GM12864 (cell line): ENCODE measurements at places on chromosomes 7 and 10.

DNA sequence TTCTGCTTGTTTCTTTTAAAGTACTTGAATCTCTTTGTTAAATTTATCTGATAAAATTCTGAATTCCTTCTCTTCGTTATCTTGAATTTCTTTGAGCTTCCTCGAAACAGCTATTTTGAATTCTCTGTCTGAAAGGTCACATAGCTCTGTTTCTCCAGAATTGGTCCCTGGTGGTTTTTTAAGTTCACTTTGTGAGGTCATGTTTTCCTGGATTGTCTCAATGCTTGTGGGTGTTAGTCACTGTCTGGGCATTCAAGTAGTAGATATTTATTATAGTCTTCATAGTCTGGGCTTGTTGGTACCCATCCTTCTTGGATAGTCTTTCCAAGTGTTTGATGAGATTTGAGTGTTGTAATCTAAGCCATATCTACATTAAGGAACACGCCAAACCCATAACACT, 1060.6 kb downstream of the LRMDA start:
- no peak for DNase-seq

DNA sequence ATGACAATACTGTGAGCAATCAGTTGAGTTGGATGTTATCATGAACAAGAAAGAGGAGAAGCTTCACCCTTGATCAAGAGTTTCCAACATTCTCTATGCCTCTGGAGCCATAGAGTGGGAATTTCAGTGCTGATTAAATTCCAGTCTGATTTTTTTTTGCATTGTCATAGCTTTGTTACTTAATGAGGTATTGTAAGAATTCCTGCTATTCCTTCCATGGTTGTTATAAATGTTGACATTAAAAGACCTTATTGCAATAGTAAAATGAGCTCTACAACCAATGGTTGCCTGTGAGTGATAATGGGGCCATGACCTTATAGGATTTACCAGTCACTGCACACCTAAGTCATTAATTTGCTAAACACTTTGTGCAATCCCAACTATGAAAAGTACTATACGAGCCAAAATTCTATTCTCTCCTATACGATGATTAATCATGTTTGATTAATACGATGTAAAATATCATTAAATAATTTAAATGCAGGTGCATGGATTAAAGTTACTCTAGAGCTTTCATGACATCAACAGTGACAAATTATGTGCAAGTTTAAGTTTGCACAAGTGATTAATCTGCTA, 353.2 kb upstream of the KLF6 start:
- no peak for DNase-seq

GRCh38 chr10:109517748-109518147, 405.6 kb downstream of the XPNPEP1 start:
- no peak for DNase-seq

- DNase-seq = no peak
Observed at GRCh38 chr10:86688398-86688921, 20.1 kb downstream of the LDB3 start.

DNA sequence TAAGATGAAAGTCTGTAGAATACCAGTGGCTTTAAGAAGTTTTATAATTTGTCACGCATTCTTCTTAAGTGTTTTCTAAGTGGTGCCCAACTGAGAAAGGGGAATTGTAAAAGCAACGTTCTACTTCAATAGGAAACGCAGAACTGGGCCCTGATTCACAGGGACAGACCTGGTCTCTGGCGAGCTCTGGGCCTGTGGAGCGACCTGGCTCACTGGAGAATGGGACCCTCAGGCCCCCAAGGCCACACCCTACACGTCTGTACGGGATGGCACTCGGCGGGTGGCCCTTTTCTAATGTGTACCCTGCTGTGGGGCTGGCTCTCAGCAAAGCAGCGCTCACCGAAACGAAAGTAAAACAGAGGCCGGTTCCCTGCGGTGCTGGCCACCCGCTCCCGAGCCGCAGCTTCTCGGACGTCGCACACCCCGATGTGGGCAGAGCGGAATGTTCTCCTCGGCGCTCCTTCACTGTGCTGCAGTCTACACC, 205.0 kb downstream of the DIP2C start:
- DNase-seq = no peak

GRCh38 chr7:103717574-103717973, 271.6 kb upstream of the SLC26A5 start:
- DNase-seq = no peak

DNA sequence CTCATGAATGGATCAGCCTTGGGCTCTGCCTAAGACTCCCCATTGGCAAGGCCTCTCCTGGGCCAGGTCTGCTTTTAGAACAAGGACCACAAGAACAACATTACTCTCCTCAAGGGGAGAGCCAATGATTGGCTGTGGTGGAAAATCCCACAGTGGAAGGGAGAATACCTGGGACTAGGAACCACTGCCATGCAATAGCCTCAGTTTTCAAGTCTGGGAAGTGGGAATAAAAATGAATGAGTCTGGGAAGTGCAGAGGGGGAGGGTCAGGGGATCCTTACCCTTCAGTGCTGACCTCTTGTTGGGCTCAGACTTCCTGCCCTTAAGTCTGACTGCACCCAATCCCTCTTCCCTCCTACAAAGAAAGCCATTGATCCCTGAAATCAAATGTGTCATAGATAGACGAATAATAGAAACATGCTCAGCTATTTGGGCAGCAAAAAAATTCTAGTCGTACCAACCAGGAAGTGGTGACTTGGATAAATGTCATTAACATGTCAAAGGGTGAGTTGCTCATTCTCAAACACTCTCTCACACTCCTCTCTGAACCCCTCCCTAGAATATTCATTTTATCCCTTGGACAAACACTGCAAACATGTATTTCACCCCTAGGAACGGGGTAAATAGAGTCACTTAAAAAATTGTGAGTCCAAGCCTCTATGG, 123.6 kb downstream of the SH3PXD2A start:
- DNase-seq = no peak

GRCh38 chr10:100303724-100304319, 17.3 kb upstream of the BLOC1S2 start:
- DNase-seq = no peak

DNA sequence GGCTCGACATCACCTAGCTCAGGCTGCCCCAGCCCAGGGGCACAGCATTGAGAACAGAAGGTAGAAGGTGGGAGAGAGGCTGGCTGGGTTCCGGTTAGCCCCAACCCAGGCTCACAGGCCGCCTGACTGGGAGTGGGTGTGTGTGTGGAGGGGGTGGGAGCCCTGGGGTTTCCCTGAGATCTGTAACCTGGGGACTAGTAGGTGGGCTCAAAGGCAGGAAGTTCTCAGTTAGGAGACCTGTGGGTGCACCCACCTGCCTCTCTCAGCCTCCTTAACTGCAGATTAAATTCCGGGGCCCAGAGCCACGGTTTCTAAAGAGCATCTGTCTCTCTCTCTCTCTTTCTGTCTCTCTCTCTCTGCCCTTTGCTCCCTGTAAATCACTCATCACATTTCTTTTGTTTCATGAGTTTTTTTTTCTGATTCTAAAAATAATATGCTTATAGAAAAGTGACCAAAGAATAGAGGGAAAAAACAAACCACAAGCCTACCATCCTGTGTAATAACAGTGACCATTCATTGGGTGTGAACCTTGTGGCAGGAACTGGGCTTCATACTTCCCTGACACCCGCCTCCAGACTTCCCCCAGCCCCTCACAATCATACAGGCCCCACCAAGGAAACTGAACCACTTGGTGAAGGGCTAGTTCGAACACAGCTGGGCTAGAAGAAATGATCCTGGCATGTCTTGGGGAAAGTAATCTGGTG, 83.4 kb upstream of the SMNDC1 start:
- peak; percentile 63 for DNase-seq

DNA sequence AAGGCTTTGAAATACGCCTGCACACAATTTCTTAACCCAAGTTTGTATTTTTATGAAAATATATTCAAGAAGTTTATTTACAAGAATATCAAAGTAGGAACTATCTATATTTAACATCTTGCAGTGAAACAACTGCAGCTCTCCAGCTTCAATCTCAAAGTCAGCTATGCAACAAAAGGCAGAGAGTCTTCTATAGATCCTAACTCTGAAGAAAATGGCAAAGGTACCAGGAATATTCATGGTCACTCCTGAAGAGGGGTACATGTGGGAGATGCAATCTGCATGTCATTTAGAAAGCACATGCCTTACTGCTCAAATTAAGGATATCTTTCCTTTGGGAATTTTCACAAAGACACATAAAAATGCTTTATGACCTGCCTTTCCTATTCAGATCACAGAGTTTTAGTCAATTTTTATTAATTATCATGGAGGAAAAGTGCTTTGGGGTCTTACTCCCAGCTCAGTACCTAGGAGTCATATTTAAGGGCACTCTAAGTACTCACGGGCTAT, 1.5 kb downstream of the ANK3 start:
- DNase-seq = no peak

GRCh38 chr7:130383187-130383980, 3.1 kb downstream of the CPA1 start:
- no peak for DNase-seq

GRCh38 chr10:29435809-29436501, 147.1 kb downstream of the LYZL1 start:
- no peak for DNase-seq

- DNase-seq = no peak
Observed at GRCh38 chr7:24042028-24042427, 242.0 kb upstream of the NPY start.

GRCh38 chr7:16616542-16616941, 29.0 kb downstream of the ANKMY2 start:
- DNase-seq = no peak

GRCh38 chr7:143393267-143394041, 12.3 kb downstream of the ZYX start:
- DNase-seq = no peak

- no peak for DNase-seq
Observed at GRCh38 chr10:126104767-126105166, 208.4 kb downstream of the FANK1 start.
